ENCODE measurements at places on chromosomes 4 and X.

DNA sequence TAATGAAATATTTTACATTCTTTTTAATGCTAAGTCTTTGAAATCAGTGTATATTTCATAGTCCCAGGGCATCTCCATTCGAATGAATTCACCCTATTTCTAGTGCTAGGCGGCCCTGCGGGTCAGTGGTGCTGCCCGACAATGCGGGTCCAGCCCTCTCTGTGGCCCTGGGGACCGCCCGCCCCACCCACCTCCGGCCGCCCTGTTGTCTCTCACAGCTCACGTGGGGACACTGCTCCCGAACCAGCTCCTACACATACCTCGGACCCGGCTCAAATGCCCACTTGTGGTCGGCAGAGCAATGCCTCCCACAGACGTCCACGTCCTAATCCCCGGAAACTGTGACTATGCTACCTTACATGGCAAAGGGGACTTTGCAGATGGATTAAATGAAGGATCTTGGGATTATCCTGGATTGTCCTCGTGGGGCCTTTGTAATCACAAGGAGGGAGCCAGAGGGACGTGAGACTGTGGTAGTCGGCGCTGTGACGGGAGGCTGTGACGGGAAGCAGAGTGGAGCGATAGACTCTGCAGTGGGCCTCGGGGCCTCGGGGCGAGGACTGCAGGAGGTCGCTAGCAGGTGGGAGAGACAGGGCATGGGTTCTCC is 92.3 kb upstream of the PSAPL1 start:
- DNase-seq, result no peak

DNA sequence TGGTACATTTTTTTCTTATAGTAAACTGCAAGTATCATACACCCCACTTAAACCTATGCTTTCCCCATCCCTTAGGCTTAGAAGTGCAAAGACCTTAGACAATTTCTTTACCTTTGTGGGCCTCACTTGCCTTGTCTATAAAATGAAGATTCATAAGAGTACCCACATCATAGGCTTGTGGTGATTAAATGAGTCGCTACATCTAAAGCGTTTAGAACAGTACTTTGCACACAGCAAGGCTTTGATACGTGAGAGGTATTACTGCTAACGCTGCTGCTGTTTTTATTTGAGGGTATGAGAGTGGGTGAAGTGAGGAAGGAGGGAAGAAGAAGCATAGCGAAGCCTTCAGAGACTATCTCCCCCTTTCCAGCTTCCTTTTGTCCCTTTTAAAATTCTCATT is 87.8 kb upstream of the RPS6KA3 start:
- DNase-seq, result no peak

DNA sequence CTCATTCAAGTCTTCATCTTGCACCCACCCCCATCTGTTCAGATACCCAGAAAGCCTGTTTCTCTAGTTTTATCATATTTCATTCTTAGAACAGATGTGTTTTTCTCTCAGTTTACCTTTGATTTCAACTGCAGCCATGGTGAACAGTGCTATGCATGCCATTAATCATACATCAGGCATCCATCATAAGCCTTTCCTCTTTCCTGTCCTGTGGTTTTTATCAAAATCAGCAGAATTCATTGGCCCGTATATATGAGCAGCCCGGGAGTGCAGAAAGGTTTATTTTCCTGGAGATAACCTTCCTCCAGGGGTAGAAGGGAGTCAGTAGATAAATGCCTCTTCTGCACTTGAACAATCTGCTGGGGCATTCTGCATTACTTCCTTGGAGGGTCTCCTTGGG is 65.7 kb downstream of the IL21 start:
- no peak for DNase-seq

GRCh38 chr4:81052119-81053068 is 21.9 kb downstream of the BMP3 start:
- peak; percentile 59 for DNase-seq

DNA sequence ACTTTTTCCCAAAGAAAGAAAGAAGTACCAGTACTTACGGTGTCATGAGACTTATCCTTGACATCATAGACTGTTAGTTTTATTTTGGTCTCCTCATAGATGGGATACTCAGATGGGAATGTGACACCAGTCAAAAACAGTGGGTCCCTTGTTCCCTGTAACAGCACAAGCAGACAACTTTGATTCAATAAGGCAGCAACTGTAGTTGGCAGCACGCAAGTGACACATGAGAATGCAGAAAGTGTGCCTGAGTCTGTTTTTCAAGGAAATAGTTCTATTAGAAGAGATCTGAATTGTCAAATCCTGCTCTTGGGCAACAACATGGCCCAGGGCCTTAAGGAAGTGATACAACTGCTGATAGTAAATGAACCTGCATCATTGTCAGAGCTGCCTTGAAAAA is 443.2 kb downstream of the INPP4B start:
- DNase-seq, result no peak

DNA sequence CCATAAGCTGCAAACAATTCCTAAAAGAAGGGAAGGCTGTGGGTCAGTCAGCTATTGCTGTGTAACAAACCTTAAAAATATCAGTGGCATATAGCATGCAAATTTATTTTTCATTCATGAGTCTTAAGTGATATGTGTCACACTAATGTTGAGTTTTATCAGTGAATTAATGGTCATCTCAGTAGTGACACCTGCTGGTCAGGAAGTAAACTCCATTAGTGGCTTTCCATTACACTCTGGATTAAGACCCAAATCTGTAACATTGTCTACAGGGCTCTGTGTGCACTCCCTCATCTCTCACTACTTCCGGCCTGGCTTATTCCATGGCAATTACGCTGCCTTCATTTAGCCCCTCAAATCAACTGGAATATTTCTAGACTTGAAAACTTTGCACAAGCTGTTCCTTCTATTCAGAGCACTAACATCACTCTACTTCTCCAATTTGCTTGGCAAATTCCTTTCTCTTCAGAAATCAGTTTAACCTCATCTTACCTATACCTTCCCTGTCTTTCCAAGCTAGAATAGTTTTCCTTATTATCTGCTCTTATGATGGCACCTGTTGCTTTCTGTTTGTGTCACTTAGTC is 217.3 kb upstream of the TAPT1 start:
- no peak for DNase-seq

GRCh38 chr4:11824566-11824965 is 395.9 kb upstream of the HS3ST1 start:
- DNase-seq, result no peak

DNA sequence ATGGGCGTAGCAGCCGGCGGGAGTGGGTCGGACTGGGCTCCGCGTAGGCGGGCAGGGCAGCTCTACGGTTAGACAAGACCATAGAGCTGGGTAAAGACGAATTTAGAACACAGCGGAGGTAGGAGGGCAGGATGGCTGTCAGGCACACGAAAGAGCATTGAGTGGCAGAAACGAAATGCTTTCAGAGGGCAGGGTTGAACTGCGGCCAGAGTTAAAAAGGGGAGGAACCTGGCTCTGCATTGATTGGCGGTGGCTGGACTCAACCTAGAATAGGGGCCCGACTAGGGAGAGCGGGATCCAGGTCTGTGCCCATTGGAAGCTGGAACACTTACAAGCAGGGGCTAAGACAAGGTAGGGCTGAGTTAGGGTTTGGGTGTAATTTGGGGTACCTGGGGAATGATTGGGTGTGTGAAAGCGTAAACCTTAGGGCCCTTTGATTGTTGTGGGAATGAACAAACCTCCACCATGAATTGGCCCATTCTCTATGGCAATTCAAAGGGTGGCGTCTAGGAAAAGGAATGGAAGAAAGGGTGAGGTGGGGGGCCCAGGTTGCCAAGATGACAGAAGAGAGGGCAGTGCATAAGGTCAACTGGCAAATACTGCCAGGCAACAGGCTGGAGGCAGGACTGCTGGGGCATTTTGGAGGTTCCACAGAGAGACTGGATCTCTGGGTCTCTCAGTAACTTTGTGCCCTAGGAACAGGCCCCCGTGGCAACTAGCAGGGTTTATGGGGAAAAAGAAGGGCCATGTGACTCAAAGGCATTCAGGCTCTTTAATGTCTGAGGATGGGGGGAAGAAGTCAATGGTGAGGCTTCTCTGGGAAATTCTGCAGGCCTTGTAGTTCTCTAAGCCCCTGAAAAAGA is 911 bp upstream of the ELK1 start:
- DNase-seq, result no peak
